Motor neuron (in vitro differentiated cells): ENCODE measurements at places on chromosomes 11 and 22. TPM values are rescaled to one million over a fixed set of nuclear protein-coding genes. Genes with fewer than 3 reads are reported as not detected.

DNA sequence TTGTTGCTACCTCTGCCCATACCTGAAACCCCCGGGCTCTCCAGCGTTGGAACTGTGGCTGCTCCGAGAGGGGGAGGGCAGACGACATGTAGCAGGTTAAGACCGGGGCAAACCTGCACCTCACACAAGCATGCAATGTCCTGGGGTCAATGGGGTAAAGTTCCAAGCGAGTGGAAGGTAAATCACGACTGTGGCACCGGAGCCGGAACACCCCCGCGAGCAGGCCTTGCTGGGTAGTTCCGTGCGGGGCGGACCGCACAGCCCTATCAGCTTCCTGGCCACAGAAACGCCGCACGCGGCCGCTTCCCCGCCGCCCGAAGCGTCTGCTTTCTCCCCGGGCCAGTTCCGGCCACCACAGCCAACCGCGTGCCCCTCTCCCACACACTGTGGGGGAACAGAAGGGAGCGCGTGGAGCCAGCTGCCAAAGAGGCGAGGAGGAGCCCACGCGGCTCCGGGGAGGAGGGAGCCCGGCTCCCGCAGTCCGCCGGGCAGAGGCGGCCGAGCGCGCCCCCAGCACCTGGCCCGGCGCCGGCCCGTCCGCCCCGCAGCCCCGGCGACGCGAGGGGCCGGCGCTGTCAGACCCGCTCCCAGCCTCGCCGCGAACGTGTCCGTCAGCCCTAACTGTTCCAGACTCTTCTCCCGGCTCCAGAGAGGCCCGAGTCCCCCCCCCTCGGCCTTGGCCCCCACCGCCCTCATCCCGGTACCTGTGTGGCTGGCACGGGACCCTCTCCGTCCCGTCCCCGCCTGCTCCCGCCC lies 1.6 kb downstream of the SPTBN2 start:
- peak; percentile 61 for ATAC-seq

The SNX32 gene
- 5.4 and 5.8 TPM in 2 replicates for total RNA-seq

The OR6T1 gene
- total RNA-seq, result 1.0 TPM in 1 of 2 replicates, not detected in the other

DNA sequence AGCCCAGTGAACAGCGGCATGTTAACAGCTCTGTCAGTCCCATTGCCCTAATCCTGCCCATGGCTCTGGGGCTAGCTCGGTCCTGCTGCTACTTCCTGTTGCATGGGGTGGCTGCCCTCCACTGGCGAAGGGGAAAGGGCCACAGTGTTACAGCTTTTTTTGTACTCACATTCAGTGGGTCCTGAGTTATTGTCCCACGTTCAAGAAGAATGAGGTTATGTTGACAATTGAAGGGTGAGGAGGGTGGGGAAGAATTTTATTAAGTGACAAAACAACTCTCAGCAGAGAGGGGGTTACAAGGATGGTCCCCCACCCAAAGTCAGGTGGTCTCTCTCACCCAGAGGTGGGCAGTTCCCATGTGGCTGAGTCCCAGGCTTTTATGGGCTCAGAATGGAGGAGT lies 17.7 kb upstream of the MS4A7 start:
- ATAC-seq, result no peak

DNA sequence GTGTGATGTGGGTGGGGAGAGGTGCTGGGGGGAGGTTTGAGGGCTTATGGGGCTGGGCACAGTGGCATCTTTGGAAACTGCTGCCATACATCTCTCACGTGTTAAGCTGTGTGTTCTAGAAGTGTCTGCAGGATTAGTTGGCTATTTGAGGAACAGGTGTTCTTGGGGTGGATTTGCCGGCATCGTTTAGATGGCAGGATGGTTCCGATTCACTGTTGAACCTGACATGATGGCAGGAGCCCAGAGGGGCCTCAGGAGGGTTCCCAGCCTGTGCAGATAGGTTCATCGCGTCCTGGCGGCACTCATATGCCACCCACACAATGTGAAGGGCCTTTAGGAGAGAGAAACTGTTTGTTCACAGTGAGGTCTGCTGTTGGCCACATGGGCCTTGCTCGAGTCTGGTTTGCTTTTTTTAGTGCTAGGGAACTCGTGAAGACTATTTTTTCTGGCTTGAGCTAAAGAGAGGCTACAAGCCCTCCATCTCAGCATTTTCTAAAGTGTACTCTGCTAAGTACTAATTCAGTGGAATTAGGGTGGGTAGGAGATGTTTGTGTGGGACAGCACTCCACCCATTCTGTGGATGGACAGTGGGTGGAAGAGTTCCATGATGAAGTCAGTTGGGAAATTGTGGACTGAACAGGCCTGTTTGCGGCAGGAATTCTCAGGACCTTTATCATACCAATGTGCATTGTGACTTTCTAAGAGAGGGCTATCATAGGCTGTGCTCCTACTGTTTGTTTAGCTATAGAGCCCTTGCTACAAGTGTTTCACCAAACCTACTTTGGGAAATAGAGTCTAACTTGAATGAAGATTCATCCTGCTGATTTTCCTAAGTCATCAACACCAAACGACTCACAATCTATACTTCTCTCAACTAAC lies 55.4 kb upstream of the PLET1 start:
- no peak for ATAC-seq

The PRDM11 gene
- total RNA-seq, result 3.3 and 3.4 TPM in 2 replicates

DNA sequence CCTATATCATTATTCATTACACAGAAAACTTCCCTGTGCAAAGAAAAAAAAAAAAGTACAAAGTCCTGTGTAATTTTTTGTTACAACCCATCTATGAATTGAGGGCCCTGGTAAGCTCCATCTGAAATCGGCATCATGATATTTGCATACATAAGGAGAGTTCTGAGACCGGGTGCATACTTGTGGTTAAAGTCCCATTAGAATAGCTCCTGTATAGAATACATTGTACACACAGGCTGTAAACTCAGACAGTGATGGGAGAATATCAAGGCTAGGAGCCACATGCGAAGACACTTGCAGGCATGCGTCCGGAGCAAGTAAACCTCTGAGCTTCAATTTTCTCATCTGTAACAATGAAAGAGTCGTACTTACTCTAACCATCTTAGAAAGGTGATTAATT lies 353.2 kb downstream of the ETS1 start:
- no peak for ATAC-seq

The TMEM45B gene
- total RNA-seq, result 0.14 and 0.31 TPM in 2 replicates

- no peak for ATAC-seq
Measured at GRCh38 chr11:72231396-72232259, 7.1 kb downstream of the INPPL1 start.

The OTOG gene
- 0.38 and 0.39 TPM in 2 replicates for total RNA-seq

- no peak for ATAC-seq
Measured at GRCh38 chr11:110290591-110291334, 5.7 kb downstream of the RDX start.

The CNTF gene
- 4.8 and 5.5 TPM in 2 replicates for total RNA-seq

DNA sequence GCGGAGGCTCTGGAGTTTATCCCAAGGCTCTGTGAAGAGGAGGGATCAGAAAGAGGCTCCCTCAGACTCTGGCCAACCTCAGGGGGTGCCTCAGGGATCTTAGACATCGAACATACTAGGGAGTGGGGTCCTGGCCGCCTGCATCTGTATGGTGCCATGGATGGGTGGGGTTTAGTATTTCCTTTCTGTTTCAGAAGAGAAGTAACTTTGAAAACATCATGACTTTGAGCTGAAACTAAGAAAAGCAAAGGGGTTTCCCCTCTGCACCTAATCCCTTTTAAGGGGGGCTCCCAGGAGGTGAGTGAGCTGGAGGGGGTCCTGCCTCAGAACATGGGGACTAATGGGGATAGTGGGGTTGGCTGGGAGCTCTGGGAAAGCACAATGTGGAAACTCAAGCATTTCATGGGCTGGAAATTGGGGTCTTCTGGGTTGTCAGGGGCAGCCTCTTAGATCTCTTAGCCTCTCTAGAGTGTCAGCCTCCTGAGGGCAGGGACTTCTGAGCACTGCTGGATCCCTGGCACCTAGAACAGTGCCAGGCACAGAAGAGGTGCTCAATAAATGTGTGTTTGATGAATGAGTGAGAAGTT lies 11.8 kb upstream of the SSTR3 start:
- ATAC-seq, result no peak

The SLC37A2 gene
- total RNA-seq, result 0.78 and 0.93 TPM in 2 replicates

DNA sequence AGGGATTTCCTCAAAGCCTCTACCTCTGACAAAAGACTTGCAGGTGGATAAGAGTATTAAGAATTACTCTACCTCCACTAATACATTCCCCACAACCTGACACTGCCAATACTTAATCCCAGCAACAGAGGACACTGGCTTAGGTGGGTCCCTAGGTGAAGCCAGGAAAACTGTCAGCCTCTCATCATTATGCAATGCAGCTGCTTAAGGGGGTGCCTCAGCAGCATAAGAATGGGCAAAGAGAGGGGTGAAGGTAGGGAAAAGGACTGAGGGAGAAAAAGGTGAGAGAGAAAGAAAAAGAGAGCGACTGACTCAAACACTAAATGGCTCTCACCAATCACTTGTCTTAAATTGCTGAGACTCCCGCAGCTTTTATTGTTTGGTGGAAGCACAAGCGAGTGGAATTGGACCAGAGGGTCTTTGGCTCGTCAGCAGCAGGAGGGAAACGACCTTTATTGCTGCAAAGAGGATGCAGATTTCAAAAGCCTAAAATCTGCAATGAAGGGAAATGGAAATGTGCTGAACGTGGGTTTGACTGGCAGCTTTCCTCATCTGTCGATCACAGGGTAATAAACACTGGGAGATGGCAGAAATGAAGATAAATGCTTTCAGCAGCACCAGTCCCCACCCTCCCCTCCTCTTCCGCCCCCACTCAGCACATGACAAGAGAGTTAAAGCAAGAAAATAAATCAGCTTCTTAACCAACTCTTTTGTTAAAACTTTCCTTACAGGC lies 64.9 kb upstream of the CHRM4 start:
- peak; percentile 21 for ATAC-seq

DNA sequence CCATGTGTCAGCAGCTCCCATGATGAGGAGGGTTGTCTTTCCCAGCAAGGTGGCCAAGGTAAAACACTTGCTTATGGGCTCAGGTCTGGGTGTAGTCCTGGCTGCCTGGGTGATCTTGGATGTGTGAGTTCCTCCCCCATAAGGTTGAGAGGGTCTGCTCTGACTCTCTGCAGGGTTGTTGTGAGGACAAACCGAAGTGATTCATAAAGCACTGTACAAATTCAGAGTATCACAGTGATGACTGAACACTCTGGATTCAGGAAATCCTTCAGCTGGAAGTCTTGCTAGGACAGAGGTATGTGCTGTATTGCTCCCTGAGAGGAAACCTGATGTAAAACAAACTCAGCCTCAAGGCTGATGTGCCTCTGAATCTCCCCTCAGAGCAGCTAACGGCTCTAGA lies 220.9 kb upstream of the PITPNB start:
- no peak for ATAC-seq

GRCh38 chr11:70490723-70491558 lies 92.6 kb downstream of the CTTN start:
- no peak for ATAC-seq

GRCh38 chr11:2768471-2769408 lies 68.9 kb upstream of the KCNQ1OT1 start:
- ATAC-seq, result peak; percentile 97

- no peak for ATAC-seq
Measured at GRCh38 chr11:24567380-24567779, 70.5 kb downstream of the LUZP2 start.

- ATAC-seq, result no peak
Measured at GRCh38 chr11:47003180-47003877, 66.8 kb downstream of the CSTPP1 start.

- ATAC-seq, result no peak
Measured at GRCh38 chr11:42465623-42466022, 846.2 kb upstream of the API5 start.

- ATAC-seq, result peak; percentile 58
Measured at GRCh38 chr11:109306322-109306721, 115.7 kb upstream of the C11orf87 start.

DNA sequence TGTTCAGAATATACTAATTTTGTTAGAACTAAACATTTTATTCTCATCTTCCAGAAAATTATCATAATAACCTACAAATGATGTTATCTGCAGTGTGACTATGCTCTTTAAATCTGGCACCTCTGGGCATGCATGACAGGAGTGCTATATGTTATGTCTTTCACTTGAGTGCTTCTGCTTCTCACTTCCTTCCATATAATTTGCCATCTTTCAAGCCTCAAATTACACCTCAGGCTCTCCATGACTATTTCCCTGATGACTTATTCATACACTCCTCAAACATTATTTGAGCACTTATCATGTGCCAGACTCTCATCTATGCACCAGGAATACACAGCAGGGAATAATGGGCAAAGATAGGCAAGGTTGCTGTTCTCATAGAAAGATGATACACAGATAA lies 219.3 kb upstream of the POU2AF2 start:
- ATAC-seq, result no peak

DNA sequence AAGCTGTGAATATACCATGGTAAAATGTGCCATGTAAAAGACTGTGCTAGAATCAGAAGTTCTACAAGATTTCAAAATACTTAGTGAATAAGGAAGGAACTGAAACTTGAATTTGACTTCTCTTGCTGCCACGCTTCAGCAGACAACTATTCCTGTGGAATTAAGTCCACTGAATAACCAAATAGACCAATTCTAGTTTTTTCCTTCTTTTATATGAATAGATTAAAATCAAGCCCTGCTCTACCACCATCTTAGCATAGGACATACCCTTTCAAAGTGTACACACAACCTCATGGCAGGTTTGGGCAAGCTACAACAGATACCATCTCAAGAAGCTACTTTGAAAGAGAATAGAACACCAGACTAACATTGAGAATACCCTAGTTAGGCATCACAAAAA lies 23.4 kb upstream of the CLNS1A start:
- ATAC-seq, result no peak

The CRYBB1 gene
- total RNA-seq, result 0.38 and 0.50 TPM in 2 replicates

The PARVG gene
- total RNA-seq, result 2.4 and 2.8 TPM in 2 replicates

GRCh38 chr11:1990872-1991578 lies 6.6 kb downstream of the H19 start:
- peak; percentile 49 for ATAC-seq

DNA sequence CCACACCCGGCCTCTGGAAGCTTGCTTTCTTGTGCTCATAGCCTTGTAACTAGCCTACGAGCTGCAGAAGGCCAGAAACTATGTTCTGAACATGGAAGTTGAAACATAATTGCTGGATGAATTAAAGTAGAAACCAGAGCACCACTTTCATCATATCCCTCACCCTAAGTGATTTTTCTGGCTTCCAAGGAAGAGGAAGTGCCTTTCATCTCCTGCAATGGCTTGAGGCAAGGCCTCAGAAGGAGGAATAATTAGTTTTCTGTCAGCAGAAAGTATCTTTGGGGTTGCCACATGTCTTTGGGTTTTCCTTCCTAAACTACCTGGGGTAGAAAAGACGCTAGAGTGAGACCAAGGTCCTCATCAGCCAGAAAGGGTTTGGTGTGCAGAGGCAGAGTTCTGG lies 14.5 kb downstream of the RPL27A start:
- no peak for ATAC-seq

GRCh38 chr11:116413301-116414242 lies 359.2 kb downstream of the BUD13 start:
- ATAC-seq, result peak; percentile 12

The PAMR1 gene
- total RNA-seq, result 40.5 and 40.7 TPM in 2 replicates

- no peak for ATAC-seq
Measured at GRCh38 chr11:44028816-44029506, 18.8 kb upstream of the ACCSL start.
